ENCODE measurements at places on chromosomes 5 and 9. TPM values are rescaled to one million over a fixed set of nuclear protein-coding genes. Genes with fewer than 3 reads are reported as not detected.

KCNV2 gene
- total RNA-seq, result not detected

LCN6 gene
- not detected for total RNA-seq

C9orf50 gene
- not detected for total RNA-seq

GRCh38 chr9:92164490-92164889, 49.3 kb upstream of the SPTLC1 start:
- peaks cover 7% of the 10 kb centered on the region for H3K36me3 ChIP-seq
- no peak overlapping the region for H3K27ac ChIP-seq
- no peak for DNase-seq
- no peaks in the 10 kb centered on the region for H3K4me1 ChIP-seq
- no peak overlapping the region for H3K4me3 ChIP-seq
- peaks cover 13% of the 10 kb centered on the region for H3K27me3 ChIP-seq

GRCh38 chr5:133474851-133475590, 137.3 kb downstream of the FSTL4 start:
- H3K27me3 ChIP-seq, result peaks cover 19% of the 10 kb centered on the region
- H3K4me1 ChIP-seq, result peaks cover 17% of the 10 kb centered on the region

DNA sequence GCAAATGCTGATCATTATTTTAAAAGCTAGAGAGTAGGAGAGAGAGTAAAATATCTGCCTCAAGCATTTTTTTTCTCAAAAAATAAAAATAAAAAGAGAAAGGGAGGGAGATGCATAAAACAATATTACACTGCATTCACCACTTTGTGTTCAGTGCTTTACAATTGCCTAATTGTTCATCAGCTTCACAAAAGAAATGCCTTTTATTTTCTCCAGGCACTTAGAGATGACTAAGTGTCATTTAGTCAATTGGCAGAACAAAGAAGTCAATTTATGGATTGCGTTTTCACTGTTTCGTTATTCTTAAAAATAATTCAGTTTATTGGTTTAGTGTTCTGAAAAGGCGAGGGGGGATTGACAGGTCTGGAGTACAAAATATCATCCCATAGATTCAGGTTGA, 232.5 kb upstream of the CCNH start:
- no peak overlapping the region for H3K4me3 ChIP-seq
- DNase-seq, result no peak
- H3K4me1 ChIP-seq, result no peaks in the 10 kb centered on the region

DNA sequence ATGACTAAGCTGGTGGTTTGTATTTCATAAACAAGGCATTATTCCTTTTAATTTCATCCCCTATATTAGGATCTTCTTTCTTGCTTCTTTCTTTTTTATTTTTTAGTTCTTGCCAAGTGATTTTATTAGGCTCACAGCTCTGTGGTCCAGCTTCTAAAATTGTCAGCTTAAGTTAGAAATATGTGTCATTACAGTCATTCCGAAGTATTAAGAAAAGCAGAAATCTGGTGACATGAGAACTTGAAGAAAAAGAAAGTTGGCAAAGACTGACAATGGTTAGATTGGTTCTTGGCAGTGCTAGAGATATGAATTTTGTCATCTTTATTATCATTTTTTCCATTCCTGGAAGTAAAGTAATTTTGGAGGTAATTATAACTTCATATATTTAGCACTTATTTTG, 166.5 kb upstream of the PRR16 start:
- no peaks in the 10 kb centered on the region for H3K27me3 ChIP-seq
- H3K27ac ChIP-seq, result no peak overlapping the region
- H3K4me3 ChIP-seq, result no peak overlapping the region

GRCh38 chr5:19987612-19988361, at the start of gene CDH18:
CDH18 (minus strand) TSS chr5:19988200; CDS start chr5:19838986, 149,214 bp downstream.
- no peak for DNase-seq
- H3K4me3 ChIP-seq, result no peak within 1 kb of the TSS
- H3K36me3 ChIP-seq, result no peaks in the 10 kb centered on the region
- H3K27ac ChIP-seq, result no peak within 1 kb of the TSS
- no peaks in the 10 kb centered on the region for H3K27me3 ChIP-seq

DNA sequence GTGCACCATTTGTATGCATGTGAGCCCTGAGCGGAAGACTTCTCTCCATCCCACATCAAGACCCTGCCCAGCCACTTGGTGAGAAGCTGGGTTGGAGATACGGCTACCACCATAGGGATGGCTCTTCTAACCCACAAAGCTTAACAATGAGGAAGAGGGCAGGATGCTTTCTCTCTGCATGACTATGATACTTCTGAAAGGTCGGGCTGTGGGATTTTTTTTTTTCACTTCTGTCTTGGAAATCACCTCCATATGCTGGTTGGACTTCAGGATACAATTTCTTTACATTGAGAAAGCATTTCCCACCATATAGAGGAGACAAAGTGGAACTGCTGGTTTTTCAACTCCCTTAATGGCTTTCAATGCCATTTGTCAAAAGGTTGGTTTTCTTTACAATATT, 30.5 kb downstream of the ZNF366 start:
- DNase-seq, result no peak
- no peak overlapping the region for H3K27ac ChIP-seq
- peaks cover 21% of the 10 kb centered on the region for H3K27me3 ChIP-seq
- no peak overlapping the region for H3K4me3 ChIP-seq

GRCh38 chr5:40321514-40321913, 358.2 kb upstream of the PTGER4 start:
- no peaks in the 10 kb centered on the region for H3K27me3 ChIP-seq
- H3K4me1 ChIP-seq, result peaks cover 24% of the 10 kb centered on the region
- no peak for DNase-seq
- H3K27ac ChIP-seq, result no peak overlapping the region

- no peaks in the 10 kb centered on the region for H3K36me3 ChIP-seq
- no peaks in the 10 kb centered on the region for H3K4me1 ChIP-seq
- no peak overlapping the region for H3K27ac ChIP-seq
Measured at GRCh38 chr9:6272229-6272598, 56.0 kb upstream of the TPD52L3 start.

Data from natural killer cell treated with Interleukin-12 subunit alpha and Interleukin-12 subunit beta and Interleukin-15 and Interleukin-18, amount 100 ng/mL, for 72 hours (primary cell).